Lower lobe of right lung (tissue), 2 donors: ENCODE measurements at places on chromosomes 3 and 15. TPM values are rescaled to one million over a fixed set of nuclear protein-coding genes. Genes with fewer than 3 reads are reported as not detected.
A peak's percentile ranks its signal among the peaks of the same experiment; 100 is the strongest.

GRCh38 chr3:55476515-55476914, 10.6 kb downstream of the WNT5A start:
- H3K27ac ChIP-seq, result no peak overlapping the region
- no peak overlapping the region for H3K4me3 ChIP-seq
- H3K36me3 ChIP-seq, result no peaks in the 10 kb centered on the region
- H3K4me1 ChIP-seq, result peaks cover 7% of the 10 kb centered on the region
- peaks cover 20% of the 10 kb centered on the region for H3K27me3 ChIP-seq
- DNase-seq, result no peak

DNA sequence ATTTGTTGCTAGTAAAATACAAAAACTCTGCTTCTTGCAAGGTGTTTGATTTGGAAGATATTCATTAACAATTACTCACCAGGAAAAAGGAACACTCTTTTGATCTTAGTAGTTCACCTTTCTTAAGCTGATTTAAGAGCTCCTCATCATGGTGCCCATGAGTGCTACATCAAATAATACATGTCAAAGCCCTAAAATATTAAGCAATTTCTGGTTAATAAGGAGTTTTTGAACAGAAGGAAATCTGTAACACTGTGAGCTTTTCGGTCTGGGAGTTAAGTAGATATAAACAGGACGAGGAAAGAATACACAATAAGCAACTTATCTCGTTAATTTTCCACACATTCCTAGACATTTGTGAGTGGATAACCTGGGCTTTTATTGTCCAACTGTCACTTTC, 83.9 kb upstream of the DCBLD2 start:
- no peaks in the 10 kb centered on the region for H3K36me3 ChIP-seq
- H3K4me1 ChIP-seq, result peaks cover 5% of the 10 kb centered on the region
- DNase-seq, result no peak

Gene XRN1
- total RNA-seq, result 58.5 TPM

Gene MORC1
- not detected for total RNA-seq

Gene MYL3
- 2.0 TPM for total RNA-seq

- DNase-seq, result no peak
- H3K27ac ChIP-seq, result no peak overlapping the region
- H3K4me1 ChIP-seq, result no peaks in the 10 kb centered on the region
- no peak overlapping the region for H3K4me3 ChIP-seq
- no peaks in the 10 kb centered on the region for H3K27me3 ChIP-seq
- H3K36me3 ChIP-seq, result no peaks in the 10 kb centered on the region
Measured at GRCh38 chr3:168427835-168428475, 332.2 kb upstream of the GOLIM4 start.

DNA sequence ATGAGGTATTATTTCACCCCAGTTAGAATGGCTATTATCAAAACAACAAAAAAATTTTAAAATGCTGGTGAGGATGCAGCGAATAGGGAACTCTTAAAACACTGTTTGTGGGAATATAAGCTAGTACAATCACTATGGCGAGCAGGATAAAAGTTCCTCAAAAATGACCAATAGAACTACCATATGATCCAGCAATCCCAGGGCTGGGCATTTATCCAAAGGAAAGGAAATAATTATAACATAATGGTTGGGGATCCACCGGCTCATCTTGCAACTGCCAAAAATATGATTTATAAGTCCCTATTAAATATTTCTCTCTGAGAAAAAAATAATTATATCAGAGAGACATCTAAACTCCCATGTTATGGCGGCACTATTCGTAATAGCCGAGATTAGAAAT, 127.6 kb upstream of the MME start:
- H3K4me1 ChIP-seq, result no peaks in the 10 kb centered on the region
- no peak for DNase-seq
- no peaks in the 10 kb centered on the region for H3K36me3 ChIP-seq
- H3K27ac ChIP-seq, result no peak overlapping the region
- no peak overlapping the region for H3K4me3 ChIP-seq

Gene GOLGA6A
- total RNA-seq, result not detected

Gene HACD3
- total RNA-seq, result 47.9 TPM

- no peak overlapping the region for H3K27ac ChIP-seq
- no peaks in the 10 kb centered on the region for H3K27me3 ChIP-seq
- H3K4me1 ChIP-seq, result no peaks in the 10 kb centered on the region
- no peak overlapping the region for H3K4me3 ChIP-seq
- no peaks in the 10 kb centered on the region for H3K36me3 ChIP-seq
Measured at GRCh38 chr3:168398371-168399025, 302.8 kb upstream of the GOLIM4 start.

Gene XXYLT1
- total RNA-seq, result 8.9 TPM

- no peaks in the 10 kb centered on the region for H3K4me1 ChIP-seq
- DNase-seq, result peak; percentile 73
- H3K27me3 ChIP-seq, result no peaks in the 10 kb centered on the region
- no peak overlapping the region for H3K4me3 ChIP-seq
- peaks cover 5% of the 10 kb centered on the region for H3K36me3 ChIP-seq
- no peak overlapping the region for H3K27ac ChIP-seq
Measured at GRCh38 chr3:67401921-67402320, 252.5 kb downstream of the SUCLG2 start.

DNA sequence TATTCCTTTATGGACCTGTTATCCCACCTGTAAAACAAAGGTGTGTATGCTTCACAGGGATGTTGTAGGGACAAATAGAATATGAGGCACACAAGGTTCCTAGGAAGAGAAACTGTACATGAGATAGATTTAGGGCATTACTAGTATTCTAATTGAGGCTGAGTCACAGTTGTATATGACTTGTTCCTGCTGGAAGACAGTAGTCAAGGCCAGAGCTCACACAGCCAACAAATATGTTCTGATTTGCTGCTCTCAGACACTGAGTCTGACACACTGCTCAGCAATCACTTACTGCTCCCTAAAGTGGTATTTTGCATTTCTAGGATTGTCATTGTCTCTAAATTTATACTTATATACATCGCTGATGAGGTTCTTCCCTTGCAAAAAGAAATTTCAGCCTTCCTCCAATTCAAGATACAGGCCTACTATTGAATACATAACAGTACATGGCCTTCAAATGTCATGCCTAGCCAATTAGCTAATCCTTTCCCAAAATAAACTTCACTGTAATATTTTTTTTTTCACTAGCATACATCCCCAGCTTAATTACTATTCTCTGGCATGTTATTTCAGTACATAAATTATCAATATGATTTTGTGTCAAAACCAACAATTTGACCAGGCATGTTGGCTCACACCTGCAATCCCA, 69.8 kb downstream of the TIGIT start:
- H3K4me1 ChIP-seq, result peaks cover 3% of the 10 kb centered on the region
- no peak overlapping the region for H3K27ac ChIP-seq
- no peak for DNase-seq
- no peaks in the 10 kb centered on the region for H3K27me3 ChIP-seq
- no peak overlapping the region for H3K4me3 ChIP-seq
- no peaks in the 10 kb centered on the region for H3K36me3 ChIP-seq

GRCh38 chr3:119774444-119774843, 7.5 kb upstream of the NR1I2 start:
- no peak for DNase-seq
- H3K36me3 ChIP-seq, result no peaks in the 10 kb centered on the region
- no peaks in the 10 kb centered on the region for H3K27me3 ChIP-seq
- H3K4me3 ChIP-seq, result no peak overlapping the region
- H3K27ac ChIP-seq, result no peak overlapping the region
- H3K4me1 ChIP-seq, result no peaks in the 10 kb centered on the region

- H3K27me3 ChIP-seq, result no peaks in the 10 kb centered on the region
- no peak for DNase-seq
- peaks cover 2% of the 10 kb centered on the region for H3K36me3 ChIP-seq
- no peaks in the 10 kb centered on the region for H3K4me1 ChIP-seq
Measured at GRCh38 chr3:58073301-58074108, 65.3 kb downstream of the FLNB start.

DNA sequence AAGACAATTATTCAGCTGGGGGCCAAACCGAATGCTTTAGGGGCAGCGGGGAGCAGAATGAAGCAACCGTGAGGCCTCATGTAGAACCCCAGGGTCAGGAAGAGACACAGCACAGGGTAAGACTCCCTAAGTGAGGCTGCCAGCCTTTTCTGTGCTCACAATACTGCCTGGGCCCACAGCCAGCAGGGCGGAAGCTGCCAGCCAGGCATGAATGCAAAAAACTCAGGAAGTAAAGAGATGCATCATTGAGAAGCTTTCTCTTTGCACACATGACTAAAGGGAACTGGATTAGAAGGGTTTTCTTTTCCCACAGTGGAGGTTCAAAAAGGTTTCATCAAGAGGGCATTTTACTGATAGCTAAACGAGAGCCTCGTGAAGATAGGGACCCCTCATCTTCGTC, 33.3 kb downstream of the CA12 start:
- no peaks in the 10 kb centered on the region for H3K36me3 ChIP-seq
- H3K27ac ChIP-seq, result no peak overlapping the region
- peak; percentile 64 for DNase-seq
- no peaks in the 10 kb centered on the region for H3K27me3 ChIP-seq
- peaks cover 4% of the 10 kb centered on the region for H3K4me1 ChIP-seq
- no peak overlapping the region for H3K4me3 ChIP-seq

GRCh38 chr3:178500631-178501030, 35.6 kb upstream of the KCNMB2 start:
- H3K4me3 ChIP-seq, result no peak overlapping the region
- DNase-seq, result no peak
- H3K36me3 ChIP-seq, result no peaks in the 10 kb centered on the region
- no peaks in the 10 kb centered on the region for H3K27me3 ChIP-seq
- no peak overlapping the region for H3K27ac ChIP-seq
